Thoracic aorta (tissue), 2 donors: ENCODE measurements at places on chromosomes 12 and 14.

- DNase-seq = no peak
Measured at GRCh38 chr12:71871116-71871515, 31.6 kb downstream of the TBC1D15 start.

DNA sequence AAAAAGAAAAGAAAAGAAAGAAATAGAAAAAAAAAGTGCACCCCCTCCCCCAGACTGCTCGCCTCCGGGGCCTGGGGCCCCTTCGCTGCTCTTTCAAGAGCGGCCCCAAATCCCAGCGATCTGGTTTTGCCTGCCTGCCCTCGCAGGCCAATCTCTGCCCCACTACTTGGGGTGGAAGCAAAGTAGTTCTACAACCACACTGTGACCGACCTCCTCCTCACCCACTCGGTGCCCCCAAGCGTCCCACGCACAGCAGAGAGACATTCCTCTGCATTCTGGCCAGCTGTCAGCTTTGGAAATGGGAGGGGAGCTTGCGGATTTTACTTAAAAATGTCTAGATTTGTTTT lies 2.4 kb upstream of the TBX3 start:
- no peak for DNase-seq

GRCh38 chr12:57800965-57801364 lies 17.6 kb downstream of the AVIL start:
- no peak for DNase-seq

DNA sequence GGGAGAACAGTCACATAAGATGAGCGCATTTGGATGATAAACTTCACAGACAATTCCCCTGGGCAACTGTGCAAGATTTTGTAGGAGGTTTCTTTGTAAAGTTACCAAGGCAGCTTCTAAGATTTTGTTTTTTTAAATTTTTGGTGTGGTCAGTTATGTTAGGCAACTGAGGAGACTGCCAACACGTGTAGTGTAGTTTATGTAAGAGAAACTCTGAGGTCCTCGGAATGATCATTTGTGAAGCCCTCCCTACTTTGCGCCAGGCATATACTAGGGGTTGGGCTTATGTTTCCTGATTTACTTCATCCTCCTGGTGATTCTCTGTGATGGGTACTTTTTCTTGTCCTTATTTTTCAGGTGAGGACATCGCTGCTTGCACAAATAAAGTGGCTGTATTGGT lies 433.6 kb downstream of the TMEM132D start:
- no peak for DNase-seq

GRCh38 chr14:55588259-55588699 lies 8.3 kb downstream of the KTN1 start:
- DNase-seq = no peak

GRCh38 chr12:81296556-81297305 lies 218.9 kb downstream of the ACSS3 start:
- DNase-seq = no peak

- DNase-seq = no peak
Measured at GRCh38 chr12:92469837-92470236, 233.0 kb upstream of the PLEKHG7 start.

GRCh38 chr12:108518101-108518715 lies 3.1 kb downstream of the FICD start:
- no peak for DNase-seq

GRCh38 chr14:82094829-82095345 lies 561.2 kb upstream of the SEL1L start:
- DNase-seq = no peak

GRCh38 chr12:47834199-47834903 lies 14.6 kb upstream of the HDAC7 start:
- no peak for DNase-seq

GRCh38 chr14:70879448-70879847 lies 27.8 kb upstream of the PCNX1 start:
- no peak for DNase-seq

DNA sequence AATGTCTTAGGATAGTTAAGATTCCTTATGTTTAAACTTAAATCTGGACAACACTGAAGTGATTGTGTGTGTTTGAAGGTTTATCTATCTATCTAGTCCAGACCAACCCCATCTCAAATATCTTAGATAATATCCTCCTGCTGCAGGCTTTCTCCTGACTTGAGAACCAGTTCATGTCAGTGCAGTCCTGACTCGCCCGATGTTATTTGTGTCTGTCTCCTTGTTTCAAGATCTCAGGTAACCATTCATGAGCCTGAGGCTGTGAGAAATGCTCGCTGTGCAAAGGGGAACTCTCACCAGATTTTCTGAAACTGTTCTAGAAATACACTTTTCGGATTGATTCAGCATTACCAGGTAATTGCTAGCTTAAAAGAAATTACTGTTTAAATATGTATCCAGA lies 356.2 kb downstream of the SNAPC1 start:
- no peak for DNase-seq

DNA sequence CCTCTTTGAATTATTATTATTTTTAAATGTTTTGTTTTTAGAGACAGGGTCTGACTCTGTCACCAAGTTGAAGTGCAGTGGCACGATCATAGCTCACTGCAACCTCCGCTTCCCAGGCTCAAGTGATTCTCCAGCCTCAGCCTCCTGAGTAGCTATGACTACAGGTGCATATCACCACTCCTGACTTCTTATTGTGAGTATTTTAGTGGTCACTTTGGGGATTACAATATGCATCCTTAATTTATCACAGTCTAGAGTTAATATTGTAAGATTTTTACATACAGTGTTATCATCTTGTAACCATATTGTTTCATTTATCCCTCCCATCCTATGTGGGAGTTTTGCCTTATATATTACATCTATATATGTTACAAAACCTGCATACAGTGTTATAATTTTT lies 13.4 kb downstream of the FGF23 start:
- no peak for DNase-seq

- DNase-seq = no peak
Measured at GRCh38 chr12:1838205-1838993, 18.0 kb downstream of the LRTM2 start.

DNA sequence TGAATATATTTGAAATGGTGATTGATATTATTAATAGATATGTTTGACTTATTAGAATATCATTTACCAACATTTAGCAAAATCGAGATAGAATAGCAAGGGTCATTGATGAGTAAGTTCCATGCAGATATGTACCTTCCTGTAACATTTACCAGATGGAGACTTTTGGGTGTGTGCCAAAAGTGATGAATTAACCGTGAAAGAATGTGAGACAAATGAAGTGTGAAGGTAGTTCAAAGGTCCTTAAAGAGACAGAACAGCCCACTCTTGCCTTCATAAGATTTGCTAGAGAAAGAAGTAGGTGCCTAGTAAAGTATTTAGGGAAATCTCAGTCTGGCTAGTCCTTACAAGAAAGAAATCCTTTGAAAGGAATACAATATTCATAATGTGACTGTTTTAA lies 45.5 kb downstream of the FGD4 start:
- DNase-seq = no peak

DNA sequence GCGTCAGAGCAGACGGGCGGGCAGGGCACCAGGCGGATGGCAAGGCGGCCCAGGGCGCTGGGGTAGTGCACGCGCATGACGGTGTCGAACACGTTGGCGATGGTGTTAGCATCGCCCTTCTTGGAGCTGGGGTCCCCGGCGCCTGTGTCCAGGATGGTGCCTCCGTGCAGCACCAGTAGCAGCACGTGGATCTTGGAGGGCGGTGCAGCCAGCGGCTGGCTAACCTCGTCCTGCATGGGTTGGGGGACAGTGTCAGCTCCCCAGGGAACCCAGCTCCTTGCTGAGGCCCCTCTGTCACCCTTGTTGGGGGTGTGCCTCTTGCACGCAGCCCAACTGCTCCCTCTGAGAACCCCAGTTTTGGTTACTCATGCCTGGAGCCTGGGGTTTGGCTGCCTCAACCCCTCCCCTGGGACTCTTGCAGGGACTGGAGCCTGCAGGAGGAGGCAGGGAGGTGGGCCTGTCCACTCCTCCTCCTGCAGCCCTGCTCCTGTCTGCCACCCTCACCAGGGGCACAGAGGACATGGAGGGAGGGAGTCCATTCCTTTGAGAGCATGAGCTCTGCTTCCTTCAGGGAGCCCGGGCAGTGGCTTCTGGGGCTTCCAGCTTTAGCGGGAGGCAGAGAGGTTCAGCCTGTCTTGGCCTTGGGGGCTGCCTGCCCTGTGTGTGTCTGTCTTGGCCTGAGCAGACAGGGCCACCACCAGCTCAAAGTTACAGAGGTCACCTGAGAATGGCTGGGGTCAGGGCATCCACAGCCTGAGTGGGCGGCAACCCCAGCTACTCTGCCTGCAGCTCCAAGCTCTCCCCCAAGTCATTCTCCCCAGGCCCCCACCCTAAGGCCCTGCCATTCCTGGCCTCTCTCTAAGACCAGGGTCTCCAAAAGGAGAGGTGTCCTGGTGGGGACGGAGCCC lies 17.1 kb downstream of the ARL6IP4 start:
- no peak for DNase-seq

DNA sequence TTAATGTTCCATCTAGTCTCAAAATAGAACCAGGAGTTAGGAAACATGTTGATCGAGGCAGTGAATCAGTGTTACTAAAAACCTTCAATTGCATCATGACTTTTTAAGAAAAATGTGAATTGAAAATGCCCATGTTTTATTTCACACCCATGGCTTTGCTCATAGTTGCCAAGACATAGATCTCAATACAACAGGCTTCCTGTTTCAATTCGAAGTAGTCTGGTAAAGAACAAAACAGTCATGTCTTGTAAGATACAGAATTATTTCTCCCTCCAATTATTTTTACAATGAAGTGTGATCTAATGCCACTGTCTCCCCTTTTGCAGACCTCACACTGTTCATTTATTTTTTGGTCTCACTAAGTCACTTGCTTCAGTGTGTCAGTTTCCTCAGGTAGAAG lies 44.6 kb upstream of the FAR2 start:
- no peak for DNase-seq

DNA sequence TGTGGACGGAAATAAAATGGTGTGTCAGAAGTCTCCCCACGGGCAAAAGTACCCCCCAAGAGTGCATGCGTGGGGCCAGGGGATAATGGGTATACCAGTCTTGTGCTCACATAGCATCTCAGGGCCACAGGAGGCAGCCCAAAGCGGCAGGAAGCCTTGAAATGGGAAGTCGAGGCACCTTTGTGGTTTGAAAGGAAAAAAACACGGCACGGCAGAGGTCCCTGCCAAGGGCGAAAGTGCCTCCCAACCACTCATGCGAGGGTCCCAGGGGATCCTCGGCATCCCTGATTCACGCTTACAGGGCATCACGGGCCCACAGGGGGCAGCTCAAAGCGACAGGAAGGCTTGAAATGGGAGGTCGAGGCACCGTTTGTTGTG lies 583.2 kb downstream of the ALG10 start:
- no peak for DNase-seq

DNA sequence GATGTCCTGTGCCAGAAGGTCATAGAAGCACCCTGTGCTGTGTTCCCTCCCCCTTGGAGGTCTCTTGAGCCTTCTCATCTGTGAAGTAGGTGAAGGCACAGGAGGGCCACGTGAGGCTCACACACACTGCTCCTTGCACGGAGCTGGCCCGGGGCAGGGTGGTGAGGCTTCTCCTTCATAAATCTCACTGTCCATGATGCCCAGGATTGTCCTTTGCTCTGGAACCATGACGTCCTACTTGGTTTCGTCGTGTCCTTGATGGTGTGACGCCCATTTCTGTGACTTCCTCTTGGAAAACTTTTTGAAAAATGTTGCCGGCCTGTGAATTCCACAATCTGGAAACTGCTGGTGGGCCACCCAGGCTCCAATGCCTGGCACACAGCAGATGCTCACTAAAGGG lies 34.4 kb downstream of the SH2B3 start:
- DNase-seq = no peak

GRCh38 chr12:116783525-116784237 lies 45.6 kb downstream of the RNFT2 start:
- no peak for DNase-seq

- DNase-seq = no peak
Measured at GRCh38 chr14:38122241-38122640, 85.5 kb upstream of the SSTR1 start.

DNA sequence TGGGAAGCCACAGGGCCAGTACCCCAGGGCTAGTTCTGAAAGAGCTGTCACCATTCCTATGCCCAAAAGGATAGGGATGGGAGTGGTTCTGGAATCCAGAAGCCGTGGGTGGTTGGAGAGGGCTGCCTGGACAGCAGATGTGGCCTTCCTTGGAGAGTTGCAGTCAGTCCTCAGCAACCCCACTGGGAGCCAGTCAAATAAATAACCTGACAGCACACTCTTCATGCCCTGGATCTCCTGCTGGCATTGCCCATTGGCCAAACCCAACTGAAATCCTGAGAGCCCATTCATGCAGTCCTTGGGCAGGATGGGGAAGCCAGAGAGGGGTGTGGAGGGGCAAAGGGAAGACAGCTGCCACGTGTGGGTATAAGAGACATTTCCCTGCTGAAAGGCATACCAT lies 128.2 kb downstream of the PTPN11 start:
- DNase-seq = no peak

GRCh38 chr12:76337583-76337982 lies 10.6 kb downstream of the BBS10 start:
- no peak for DNase-seq

GRCh38 chr12:84463741-84464495 lies 448.7 kb downstream of the SLC6A15 start:
- no peak for DNase-seq

GRCh38 chr12:107657133-107657532 lies 28.5 kb upstream of the PWP1 start:
- no peak for DNase-seq

GRCh38 chr14:28001002-28001401 lies 765.6 kb upstream of the FOXG1 start:
- no peak for DNase-seq

- no peak for DNase-seq
Measured at GRCh38 chr12:53179687-53180219, 769 bp upstream of the ZNF740 start.

GRCh38 chr12:48104531-48104930 lies 1.3 kb downstream of the SENP1 start:
- no peak for DNase-seq

DNA sequence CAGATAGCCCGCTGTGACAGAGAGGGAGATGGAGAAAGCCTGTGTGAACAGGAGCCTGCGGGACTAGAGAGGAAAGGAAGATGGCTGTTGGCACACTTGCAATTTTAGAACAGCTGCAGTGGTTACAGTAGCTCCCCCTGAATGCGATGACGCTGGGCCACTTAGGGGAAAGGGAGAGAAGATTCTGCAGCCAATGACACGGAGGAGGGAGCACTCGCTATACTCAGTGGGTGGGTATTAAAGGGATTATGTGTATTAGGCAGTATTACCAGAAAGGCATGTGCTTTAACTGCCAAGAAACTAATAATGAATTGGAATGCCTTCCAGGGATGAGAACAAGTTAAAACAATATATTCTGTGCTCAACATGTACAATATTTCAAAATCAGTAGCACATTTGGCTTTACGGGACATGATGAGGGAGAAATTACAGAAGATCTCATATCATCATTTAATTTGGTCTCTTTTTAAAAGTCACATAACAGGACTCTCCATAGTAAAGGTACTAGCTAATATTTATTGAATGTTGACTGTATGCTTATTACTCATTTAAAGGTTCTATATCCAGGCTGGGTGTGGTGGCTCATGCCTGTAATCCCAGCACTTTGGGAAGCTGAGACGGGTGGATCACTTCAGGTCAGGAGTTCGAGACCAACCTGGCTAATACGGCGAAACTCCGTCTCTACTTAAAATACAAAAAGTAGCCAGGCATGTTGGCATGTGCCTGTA lies 35.9 kb upstream of the FOS start:
- DNase-seq = no peak

GRCh38 chr12:52156311-52156710 lies 35.5 kb downstream of the KRT80 start:
- no peak for DNase-seq

GRCh38 chr14:75725481-75725880 lies 64.4 kb downstream of the TTLL5 start:
- DNase-seq = no peak

- DNase-seq = no peak
Measured at GRCh38 chr14:82075566-82075965, 541.9 kb upstream of the SEL1L start.
